ENCODE measurements at places on chromosomes 2 and 18.

DNA sequence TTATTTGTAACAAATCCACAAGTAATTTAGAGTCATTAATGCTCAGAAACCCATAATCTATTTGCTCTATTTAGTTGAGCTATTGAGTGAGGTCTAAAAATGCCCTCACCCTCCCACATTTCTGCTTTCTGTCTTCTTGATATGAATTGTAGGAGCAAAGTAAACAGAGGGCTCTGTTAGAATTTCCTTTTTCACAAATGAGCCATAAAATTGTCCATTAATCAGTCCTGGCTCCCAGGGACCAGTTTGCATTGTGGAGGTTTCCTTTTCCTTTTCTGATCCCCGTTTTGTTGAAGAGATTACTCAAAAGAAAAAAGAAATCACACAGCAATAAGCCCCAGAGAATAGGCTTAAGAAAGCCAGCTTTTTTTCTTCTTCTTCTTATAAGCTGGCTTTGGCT is 476.7 kb downstream of the EPHA4 start:
- DNase-seq: no peak

- peak; percentile 82 for DNase-seq
Observed at GRCh38 chr2:19035238-19035637, 323.2 kb downstream of the OSR1 start.

DNA sequence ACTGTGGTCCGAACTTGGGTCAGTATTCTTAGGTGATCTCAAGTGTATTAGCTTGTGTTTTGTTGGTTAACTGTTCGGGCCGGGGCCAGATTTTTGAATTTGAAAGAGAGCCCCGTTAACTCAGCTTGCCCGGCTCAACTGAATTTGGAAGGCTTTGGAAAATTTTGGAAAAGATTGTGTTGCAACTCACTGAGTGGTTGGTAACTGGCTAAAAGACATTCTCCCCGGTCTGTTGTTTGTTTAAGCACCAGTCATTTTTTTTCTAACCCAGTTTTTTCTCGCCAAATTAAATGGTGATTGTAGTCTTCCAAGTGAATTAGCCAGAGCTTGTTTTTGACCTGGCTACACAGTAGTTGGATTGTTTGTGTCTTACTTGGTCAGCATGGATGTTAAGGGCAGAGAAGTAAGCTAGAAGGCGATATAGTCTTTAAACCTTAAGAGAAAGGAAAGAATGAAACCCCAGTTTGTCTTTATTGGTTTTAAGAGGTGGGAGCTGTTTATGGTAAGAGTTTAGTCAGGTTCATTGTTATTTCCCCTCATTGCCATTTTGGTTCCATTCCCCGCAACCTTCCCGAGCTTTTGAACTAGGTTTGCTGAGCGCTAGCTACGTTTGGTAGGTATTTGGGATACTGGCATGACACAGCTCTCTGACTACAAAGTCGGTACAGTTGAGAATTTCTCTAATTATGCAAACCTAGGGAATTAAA is 2.4 kb downstream of the MAP4K4 start:
- peak; percentile 35 for DNase-seq

DNA sequence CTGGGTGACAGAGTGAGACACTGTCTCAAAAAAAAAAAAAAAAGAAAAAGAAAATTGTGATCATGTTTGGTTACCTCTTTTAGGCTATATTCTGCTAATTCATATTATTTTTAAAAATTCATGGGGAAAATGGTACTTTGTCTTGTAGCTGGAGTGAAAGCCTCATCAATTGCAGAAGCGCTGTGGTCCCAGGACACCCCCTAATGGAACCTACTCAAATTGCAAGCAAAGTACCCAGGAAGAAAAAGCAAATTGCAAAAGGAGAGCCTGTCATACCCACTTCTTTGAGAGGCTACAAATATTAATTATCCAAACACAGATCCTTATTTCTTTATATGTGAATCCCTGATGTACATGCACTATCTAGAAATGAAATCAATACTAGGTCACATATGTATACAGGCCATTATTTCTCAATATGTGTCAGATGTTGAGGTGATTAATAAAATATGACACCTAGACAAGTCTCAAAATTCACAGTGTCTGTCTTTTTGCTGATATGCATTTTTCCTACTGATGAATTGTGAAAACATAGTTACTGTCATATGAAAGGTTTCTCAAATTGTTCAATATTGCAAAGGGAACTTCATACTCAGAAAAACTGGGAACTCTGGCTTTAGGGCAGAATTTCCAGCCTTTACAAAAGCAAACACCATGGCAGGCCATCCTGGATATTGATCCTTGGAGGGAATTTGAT is 12.6 kb downstream of the CRACDL start:
- DNase-seq: no peak

- peak; percentile 44 for DNase-seq
Observed at GRCh38 chr2:207055257-207055656, 110.5 kb downstream of the KLF7 start.

DNA sequence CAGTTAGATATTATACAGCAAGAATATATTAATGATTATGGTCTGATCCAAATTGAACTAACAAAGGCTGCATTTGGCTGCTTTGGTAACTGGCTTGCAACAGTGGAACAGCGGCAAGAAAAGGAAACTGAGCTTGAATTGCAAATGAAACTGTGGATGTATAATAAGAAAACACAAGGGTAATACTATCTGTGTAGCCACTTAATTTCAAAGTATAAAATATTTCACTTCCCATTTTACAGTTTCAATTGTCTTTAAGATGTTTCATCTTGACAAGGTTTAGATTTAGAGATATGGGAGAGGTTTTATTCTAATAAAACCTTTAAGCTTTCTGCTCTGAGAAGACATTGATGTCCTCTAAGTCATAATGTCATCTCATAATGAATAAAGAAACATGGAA is 23.8 kb downstream of the WDR75 start:
- DNase-seq: no peak

- no peak for DNase-seq
Observed at GRCh38 chr18:58027341-58027740, 16.7 kb upstream of the NEDD4L start.

Data from RPMI7951 (cell line).